ENCODE measurements at places on chromosomes 7 and 10. TPM values are rescaled to one million over a fixed set of nuclear protein-coding genes. Genes with fewer than 3 reads are reported as not detected.

Gene HOXA3
- not detected for total RNA-seq

Gene RPS24
- 874 TPM for total RNA-seq

- H3K27ac ChIP-seq = peak overlapping the region; percentile 20
- H3K36me3 ChIP-seq = no peaks in the 10 kb centered on the region
- H3K4me3 ChIP-seq = no peak overlapping the region
- peaks cover 95% of the 10 kb centered on the region for H3K4me1 ChIP-seq
- no peak for DNase-seq
Observed at GRCh38 chr10:125064681-125065492, 95.5 kb downstream of the CTBP2 start.

- H3K36me3 ChIP-seq = no peaks in the 10 kb centered on the region
- no peak for DNase-seq
- H3K4me3 ChIP-seq = no peak overlapping the region
- H3K27ac ChIP-seq = no peak overlapping the region
- H3K27me3 ChIP-seq = no peaks in the 10 kb centered on the region
Observed at GRCh38 chr7:20064181-20064970, 152.8 kb downstream of the MACC1 start.

Data from heart right ventricle (tissue), 16 donors.